GM23338 (cell line): ENCODE measurements at places on chromosomes 6 and 20. TPM values are rescaled to one million over a fixed set of nuclear protein-coding genes. Genes with fewer than 3 reads are reported as not detected.

DNA sequence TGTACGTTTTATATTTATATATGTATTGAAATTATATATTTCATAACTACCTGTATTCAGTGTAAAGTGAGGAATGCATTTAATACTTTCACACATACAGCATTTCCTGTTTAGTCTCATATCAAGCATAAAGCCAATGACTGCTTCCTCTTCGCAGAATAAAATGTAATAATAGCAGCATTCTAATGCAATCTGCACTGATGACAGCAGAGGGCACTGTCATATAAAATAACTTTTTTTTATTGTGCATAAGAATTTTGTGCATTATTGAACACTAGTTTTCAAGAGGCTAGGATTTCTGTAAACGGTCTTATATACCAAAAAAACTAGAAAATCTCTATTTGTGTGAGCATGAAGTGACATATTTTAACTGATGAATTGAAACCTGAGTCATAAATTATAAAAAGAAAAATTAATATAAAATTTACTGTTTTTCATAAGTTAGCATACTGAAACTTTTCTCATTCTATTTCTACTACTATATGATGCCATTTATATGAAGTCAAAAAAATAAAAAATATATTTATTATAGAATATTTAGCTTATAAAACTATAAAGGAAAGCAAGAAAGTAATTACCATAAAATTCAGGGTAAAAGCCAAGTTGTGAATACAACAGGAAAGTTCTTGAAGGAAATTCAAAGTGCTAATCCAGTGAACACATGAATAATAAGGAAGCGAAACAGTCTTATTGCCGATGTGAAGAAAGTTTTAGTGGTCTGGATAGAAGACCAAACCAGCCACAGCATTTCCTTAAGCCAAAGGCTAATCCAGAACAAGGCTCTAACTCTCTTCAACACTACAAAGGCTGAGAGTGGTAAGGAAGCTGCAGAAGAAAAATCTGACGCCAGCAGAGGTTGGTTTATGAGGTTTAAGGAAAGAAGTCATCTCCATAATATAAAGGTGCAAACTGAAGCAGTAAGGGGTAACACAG lies 36.3 kb downstream of the RNF146 start:
- DNase-seq, result peak; percentile 49
- no peaks in the 10 kb centered on the region for H3K27me3 ChIP-seq
- peak overlapping the region; percentile 64; the same call in 1 of the 2 replicates for H3K27ac ChIP-seq
- no peak overlapping the region for H3K4me3 ChIP-seq
- H3K36me3 ChIP-seq, result no peaks in the 10 kb centered on the region; the same call in 1 of the 2 replicates
- H3K4me1 ChIP-seq, result no peaks in the 10 kb centered on the region; the same call in 1 of the 2 replicates

Gene CRISP3
- total RNA-seq, result not detected in 2 replicates

Gene TAF8
- 26.5 and 30.6 TPM in 2 replicates for total RNA-seq

Gene MATN4
- 4.2 and 5.1 TPM in 2 replicates for total RNA-seq

DNA sequence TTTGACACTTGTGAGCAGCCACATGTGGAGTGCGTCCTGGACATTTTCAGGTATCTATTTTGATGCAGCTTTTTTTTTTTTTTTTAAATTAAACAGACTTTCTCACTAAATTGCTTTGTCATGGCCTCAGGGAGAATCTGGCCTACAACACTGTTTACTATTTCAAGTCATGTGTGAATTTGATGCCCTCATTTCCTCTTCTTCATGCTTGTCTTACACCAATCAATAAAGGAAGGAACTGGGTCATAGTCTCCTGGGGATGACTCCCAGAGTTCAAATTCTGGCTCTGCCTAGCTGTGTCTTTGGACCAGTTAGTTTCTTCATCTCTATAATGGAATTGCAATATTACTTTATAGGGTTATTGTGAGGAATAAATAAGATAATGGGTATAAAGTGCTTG lies 554.1 kb downstream of the PRKN start:
- H3K27me3 ChIP-seq, result no peaks in the 10 kb centered on the region
- no peaks in the 10 kb centered on the region for H3K4me1 ChIP-seq
- DNase-seq, result no peak
- no peaks in the 10 kb centered on the region for H3K36me3 ChIP-seq
- H3K27ac ChIP-seq, result no peak overlapping the region
- H3K4me3 ChIP-seq, result no peak overlapping the region

- no peaks in the 10 kb centered on the region for H3K4me1 ChIP-seq
- no peaks in the 10 kb centered on the region for H3K27me3 ChIP-seq
- DNase-seq, result no peak
- no peak overlapping the region for H3K27ac ChIP-seq
- no peak overlapping the region for H3K4me3 ChIP-seq
- H3K36me3 ChIP-seq, result no peaks in the 10 kb centered on the region
Observed at GRCh38 chr20:43530321-43531090, 23.0 kb downstream of the L3MBTL1 start.

GRCh38 chr20:32977281-32978008 lies 26.8 kb downstream of the SUN5 start:
- DNase-seq, result no peak
- H3K4me1 ChIP-seq, result peaks cover 16% of the 10 kb centered on the region
- H3K27me3 ChIP-seq, result no peaks in the 10 kb centered on the region
- no peak overlapping the region for H3K27ac ChIP-seq
- H3K4me3 ChIP-seq, result no peak overlapping the region

GRCh38 chr20:25629816-25630499 lies 6.1 kb upstream of the NANP start:
- H3K36me3 ChIP-seq, result no peaks in the 10 kb centered on the region; the same call in 1 of the 2 replicates
- H3K27me3 ChIP-seq, result peaks cover 6% of the 10 kb centered on the region; the same call in 1 of the 2 replicates
- H3K4me1 ChIP-seq, result peaks cover 8% of the 10 kb centered on the region; the same call in 1 of the 2 replicates
- no peak overlapping the region for H3K27ac ChIP-seq
- no peak for DNase-seq

Gene OPRM1
- 0.52 TPM in 1 of 2 replicates, not detected in the other for total RNA-seq

Gene DOK5
- total RNA-seq, result 4.9 and 5.0 TPM in 2 replicates

GRCh38 chr6:163460307-163460782 lies 45.8 kb downstream of the QKI start:
- no peaks in the 10 kb centered on the region for H3K27me3 ChIP-seq
- H3K4me1 ChIP-seq, result peaks cover 12% of the 10 kb centered on the region
- H3K36me3 ChIP-seq, result no peaks in the 10 kb centered on the region
- no peak overlapping the region for H3K4me3 ChIP-seq
- no peak for DNase-seq

GRCh38 chr6:4364172-4364571 lies 228.8 kb upstream of the ECI2 start:
- H3K27ac ChIP-seq, result no peak overlapping the region
- no peaks in the 10 kb centered on the region for H3K36me3 ChIP-seq
- H3K4me1 ChIP-seq, result no peaks in the 10 kb centered on the region
- H3K27me3 ChIP-seq, result no peaks in the 10 kb centered on the region
- no peak overlapping the region for H3K4me3 ChIP-seq
- DNase-seq, result no peak

DNA sequence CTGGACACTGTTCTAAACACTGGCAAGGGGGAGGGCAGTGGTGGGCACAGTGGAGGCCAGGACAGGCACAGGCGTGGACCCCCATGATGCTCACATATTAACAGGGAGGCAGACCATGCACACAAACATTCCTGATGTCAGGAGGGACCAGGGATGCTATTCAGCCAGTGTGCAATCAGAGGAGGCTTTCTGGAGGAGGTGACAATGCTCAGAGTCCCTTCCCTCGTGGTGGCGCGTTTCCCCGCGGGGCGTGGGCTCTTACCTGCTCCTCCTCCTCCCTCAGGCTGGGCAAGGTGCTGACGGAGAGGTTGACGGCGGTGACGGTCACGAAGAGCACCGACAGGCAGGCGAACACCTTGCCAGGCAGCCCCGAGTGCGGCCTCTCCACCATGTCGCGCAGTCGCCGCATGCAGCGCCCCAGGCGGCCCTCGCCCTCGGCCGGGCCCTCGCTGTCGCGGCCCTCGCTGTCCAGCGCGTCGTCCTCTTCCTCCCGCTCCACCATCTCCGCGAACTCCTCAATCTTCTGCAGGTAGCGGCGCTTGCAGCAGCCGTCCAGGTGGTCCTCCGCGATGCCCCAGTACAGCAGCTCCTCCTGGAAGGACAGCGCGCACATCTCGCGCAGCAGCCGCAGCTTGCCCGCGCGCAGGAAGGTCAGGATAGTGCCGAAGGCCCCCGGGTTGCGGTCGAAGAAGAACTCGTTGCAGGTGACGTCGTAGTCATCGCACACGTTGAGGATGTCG lies 13.4 kb downstream of the KCNG1 start:
- no peaks in the 10 kb centered on the region for H3K27me3 ChIP-seq
- H3K27ac ChIP-seq, result no peak overlapping the region
- no peak overlapping the region for H3K4me3 ChIP-seq
- peaks cover 13% of the 10 kb centered on the region for H3K4me1 ChIP-seq
- H3K36me3 ChIP-seq, result no peaks in the 10 kb centered on the region

Gene EEF1A2
- 37.1 TPM in 2 replicates for total RNA-seq

Gene MCCD1
- total RNA-seq, result not detected in 2 replicates

DNA sequence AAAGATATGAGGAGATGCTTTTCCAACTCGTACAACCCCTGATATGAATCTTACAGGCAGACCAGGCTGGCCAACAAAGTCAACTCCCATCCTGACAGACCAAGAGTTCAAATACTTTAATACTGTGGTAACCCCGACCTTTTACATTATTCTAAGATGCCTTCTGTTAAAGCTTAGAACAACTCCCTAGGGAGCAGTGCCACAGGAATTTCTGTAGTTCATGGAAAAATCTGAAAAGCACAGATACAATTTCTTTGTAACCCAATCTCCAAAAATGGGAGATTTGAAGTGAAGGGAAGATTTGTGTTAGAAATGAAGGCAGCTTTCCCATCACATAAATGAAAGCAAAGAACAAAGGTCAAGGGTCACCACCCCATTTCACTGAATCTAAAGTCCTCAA lies 151.3 kb upstream of the BEND6 start:
- H3K36me3 ChIP-seq, result no peaks in the 10 kb centered on the region
- DNase-seq, result no peak
- H3K4me3 ChIP-seq, result no peak overlapping the region
- H3K27me3 ChIP-seq, result no peaks in the 10 kb centered on the region
- H3K27ac ChIP-seq, result 0 out of 2 replicates have a peak overlapping the region, but pooled peaks have one; percentile 30
- H3K4me1 ChIP-seq, result peaks cover 43% of the 10 kb centered on the region

DNA sequence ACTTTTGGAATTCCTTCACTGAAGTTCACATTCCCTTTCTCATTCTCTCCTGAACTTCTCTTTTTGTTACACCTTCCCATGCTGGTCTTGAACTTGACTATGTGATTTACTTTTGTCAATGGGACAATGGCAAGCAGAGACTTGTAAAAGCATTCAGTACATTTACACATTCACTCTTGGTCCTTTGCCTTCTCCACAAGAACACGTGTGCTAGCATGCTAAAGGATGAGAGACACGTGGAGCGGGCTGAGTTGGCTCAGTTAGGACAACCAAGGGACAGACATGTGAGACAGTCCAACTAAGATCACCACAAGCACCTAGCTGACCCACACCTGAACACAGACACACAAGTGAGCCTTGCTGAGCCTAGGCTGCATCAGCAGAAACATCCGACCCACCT lies 91.3 kb upstream of the PAK5 start:
- no peaks in the 10 kb centered on the region for H3K4me1 ChIP-seq
- no peaks in the 10 kb centered on the region for H3K36me3 ChIP-seq
- H3K4me3 ChIP-seq, result no peak overlapping the region
- no peak for DNase-seq
- H3K27me3 ChIP-seq, result no peaks in the 10 kb centered on the region

DNA sequence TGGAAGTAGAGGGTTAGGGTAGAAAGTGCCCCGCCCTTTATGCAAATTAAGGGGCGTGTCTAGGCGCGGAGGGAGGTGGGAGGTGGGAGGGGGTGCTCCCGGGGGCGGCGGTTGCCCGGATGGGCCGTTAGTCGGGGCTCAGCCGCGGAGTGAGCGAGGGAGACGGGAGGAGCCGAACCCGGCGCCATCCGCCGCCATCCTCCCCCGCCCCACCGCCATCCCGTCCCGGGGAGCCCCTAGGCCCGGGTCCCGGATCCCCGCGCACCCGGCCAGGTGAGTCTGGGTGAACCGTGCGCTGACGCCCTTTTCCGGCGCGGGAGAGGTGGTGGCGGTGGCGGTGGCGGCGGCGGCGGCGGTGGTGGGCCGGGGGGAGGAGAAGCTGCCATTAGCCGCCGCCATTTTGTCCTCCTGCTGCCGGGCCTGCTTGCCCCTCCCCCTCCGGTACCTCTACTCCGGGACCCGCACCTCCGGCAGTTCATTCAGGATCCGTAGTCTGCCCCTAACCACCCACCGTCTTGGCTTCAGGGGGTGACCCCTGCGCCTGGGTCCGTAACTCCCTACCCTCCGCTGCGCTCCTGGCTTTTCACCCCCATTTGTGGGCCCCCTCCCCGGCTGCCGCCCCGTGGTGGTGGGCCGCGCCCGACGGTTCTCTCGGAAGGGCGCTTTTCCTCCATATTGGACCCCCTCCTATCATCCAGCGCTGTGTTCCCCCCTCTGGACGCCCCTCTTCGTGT lies at the start of gene PRRC2A:
TSS of gene PRRC2A (plus strand) at position 130 of the 734 bp plus-strand sequence. CDS start 2,075 bp downstream, outside the sequence.
- peaks cover 33% of the 10 kb centered on the region for H3K36me3 ChIP-seq
- peaks cover 25% of the 10 kb centered on the region for H3K4me1 ChIP-seq
- H3K27ac ChIP-seq, result peak within 1 kb of the TSS; percentile 100
- no peaks in the 10 kb centered on the region for H3K27me3 ChIP-seq
